ENCODE measurements at places on chromosomes 11 and 22. TPM values are rescaled to one million over a fixed set of nuclear protein-coding genes. Genes with fewer than 3 reads are reported as not detected.

DNA sequence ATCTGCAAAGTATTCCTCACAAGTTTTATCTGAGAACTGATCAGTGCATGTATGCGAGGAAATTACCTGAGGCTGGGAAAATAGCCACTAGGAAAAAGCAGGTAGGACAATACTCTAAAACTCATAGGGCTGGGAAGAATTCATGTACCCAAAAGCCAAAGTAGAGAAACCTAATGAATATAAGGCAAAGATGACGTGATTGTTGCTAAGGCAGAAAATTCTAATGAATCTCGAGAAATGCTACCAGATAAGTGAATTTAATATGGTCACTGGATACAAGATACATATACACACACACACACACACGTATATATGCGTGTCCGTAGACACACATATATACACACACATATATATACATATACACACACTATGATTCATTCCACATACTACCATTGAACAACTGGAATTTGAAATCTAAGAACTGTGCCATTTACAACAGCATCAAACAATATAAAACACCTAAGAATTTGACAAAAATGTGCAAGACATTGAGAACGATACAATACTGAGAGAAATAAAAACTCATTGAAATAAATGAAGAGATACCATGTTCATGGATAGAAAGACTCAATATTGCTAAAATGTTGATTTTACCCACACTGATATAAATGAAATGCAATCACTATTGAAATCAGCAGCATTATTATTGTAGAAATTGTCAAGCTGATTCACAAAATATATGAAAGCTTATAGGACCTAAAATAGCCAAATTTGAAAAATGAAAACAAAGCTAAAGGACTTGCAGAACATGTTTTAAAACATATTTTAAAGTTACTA lies 46.4 kb downstream of the ARHGAP20 start:
- H3K27me3 ChIP-seq: no peaks in the 10 kb centered on the region
- H3K36me3 ChIP-seq: no peaks in the 10 kb centered on the region

Gene ACTN3
- total RNA-seq: not detected

DNA sequence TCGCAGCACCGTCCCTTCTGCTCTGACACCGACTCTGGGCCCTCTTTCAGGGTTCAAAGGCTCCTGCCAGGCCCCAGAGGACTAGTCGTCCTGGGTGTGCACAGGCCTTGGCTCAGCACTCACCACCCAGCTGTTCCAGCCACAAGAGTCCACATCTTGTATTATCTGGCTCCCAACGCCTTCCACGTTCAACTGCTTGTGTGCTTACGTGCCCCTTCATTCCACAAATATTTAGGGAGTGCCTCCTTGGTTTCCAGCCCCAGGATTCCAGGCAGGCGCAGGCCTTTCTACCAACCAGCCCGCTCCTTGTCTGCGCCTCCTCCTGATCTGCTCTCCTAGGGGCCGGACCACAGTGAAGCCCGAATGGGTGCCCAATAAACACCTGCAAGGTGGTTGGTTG lies 70.9 kb downstream of the SCUBE1 start:
- no peak for DNase-seq
- no peaks in the 10 kb centered on the region for H3K36me3 ChIP-seq
- H3K27me3 ChIP-seq: no peaks in the 10 kb centered on the region
- H3K27ac ChIP-seq: no peak overlapping the region

GRCh38 chr22:41951898-41952474 lies at the start of gene SMIM45:
Gene SMIM45 (plus strand): TSS chr22:41952150.
- H3K4me3 ChIP-seq: no peak within 1 kb of the TSS
- no peak for DNase-seq
- H3K27me3 ChIP-seq: no peaks in the 10 kb centered on the region
- peaks cover 4% of the 10 kb centered on the region for H3K4me1 ChIP-seq
- H3K36me3 ChIP-seq: no peaks in the 10 kb centered on the region
- H3K27ac ChIP-seq: no peak within 1 kb of the TSS

Gene TNNI2
- not detected for total RNA-seq

DNA sequence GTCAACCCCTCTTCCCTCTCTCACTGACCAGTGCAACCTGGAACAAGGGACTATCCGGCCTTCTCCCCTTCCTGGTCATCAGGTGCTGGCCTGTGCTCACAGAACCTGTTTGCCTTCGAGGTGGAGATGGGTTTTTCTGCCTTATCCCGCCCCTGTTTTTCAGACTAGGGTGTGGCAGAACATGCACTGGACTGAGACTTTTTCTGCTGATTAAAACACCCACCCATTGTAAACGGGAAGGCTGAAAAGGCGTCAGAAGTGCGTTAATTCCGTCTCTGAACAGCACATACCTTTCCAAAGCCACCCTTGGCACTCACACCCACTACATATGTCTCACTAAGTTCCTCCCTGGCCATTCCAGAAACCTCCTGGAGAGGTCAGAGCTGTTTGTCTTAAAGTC lies 4.4 kb upstream of the B3GNT6 start:
- no peaks in the 10 kb centered on the region for H3K27me3 ChIP-seq
- H3K4me3 ChIP-seq: no peak overlapping the region
- H3K27ac ChIP-seq: peak overlapping the region; percentile 79
- peaks cover 33% of the 10 kb centered on the region for H3K4me1 ChIP-seq
- H3K36me3 ChIP-seq: no peaks in the 10 kb centered on the region

- no peak overlapping the region for H3K27ac ChIP-seq
- peaks cover 12% of the 10 kb centered on the region for H3K4me1 ChIP-seq
- no peaks in the 10 kb centered on the region for H3K27me3 ChIP-seq
- DNase-seq: no peak
- peaks cover 6% of the 10 kb centered on the region for H3K36me3 ChIP-seq
- no peak overlapping the region for H3K4me3 ChIP-seq
These were observed 87.7 kb upstream of the HORMAD2 start for GRCh38 chr22:29992341-29993275.

GRCh38 chr11:82577246-82577645 lies 156.4 kb downstream of the FAM181B start:
- H3K4me3 ChIP-seq: no peak overlapping the region
- no peaks in the 10 kb centered on the region for H3K27me3 ChIP-seq
- DNase-seq: no peak
- no peak overlapping the region for H3K27ac ChIP-seq

Gene LRRC75B
- total RNA-seq: 20.4 TPM

Gene SCGB2A2
- total RNA-seq: not detected

DNA sequence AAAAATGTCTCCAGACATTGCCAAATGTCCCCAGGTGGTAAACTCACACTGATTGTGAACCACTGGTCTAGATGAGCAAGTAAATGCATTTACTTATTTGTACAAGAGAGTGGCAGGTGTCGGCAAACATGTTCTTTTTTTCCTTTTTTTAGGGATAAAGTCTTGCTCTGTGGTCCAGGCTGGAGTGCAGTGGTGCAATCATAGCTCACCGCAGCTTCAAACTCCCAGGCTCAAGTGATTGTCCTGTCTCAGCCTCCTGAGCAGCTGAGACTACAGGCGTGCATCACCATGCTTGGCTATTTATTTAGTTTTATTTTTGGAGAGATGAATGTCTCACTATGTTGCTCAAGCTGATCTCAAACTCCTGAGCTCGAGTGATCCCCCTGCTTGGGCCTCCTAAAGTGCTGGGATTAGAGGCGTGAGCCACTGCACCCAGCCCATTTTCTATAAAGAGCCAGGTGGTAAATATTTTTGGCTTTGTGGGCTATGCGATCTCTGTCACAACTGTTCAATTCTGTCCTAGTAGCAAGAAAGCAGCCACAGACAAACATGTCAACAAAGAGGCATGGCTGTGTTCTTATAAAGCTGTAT lies 1.4 kb downstream of the VPREB1 start:
- H3K27ac ChIP-seq: no peak overlapping the region
- no peaks in the 10 kb centered on the region for H3K27me3 ChIP-seq
- H3K36me3 ChIP-seq: no peaks in the 10 kb centered on the region
- H3K4me1 ChIP-seq: no peaks in the 10 kb centered on the region
- no peak overlapping the region for H3K4me3 ChIP-seq
- no peak for DNase-seq

- H3K27me3 ChIP-seq: no peaks in the 10 kb centered on the region
- H3K36me3 ChIP-seq: no peaks in the 10 kb centered on the region
- DNase-seq: no peak
- H3K4me1 ChIP-seq: peaks cover 47% of the 10 kb centered on the region
- H3K27ac ChIP-seq: no peak overlapping the region
These were observed 1.5 kb downstream of the KIF18A start for GRCh38 chr11:28106353-28107043.

GRCh38 chr11:112156153-112156955 lies 7.5 kb downstream of the IL18 start:
- H3K4me1 ChIP-seq: peaks cover 38% of the 10 kb centered on the region
- H3K4me3 ChIP-seq: no peak overlapping the region
- H3K36me3 ChIP-seq: no peaks in the 10 kb centered on the region
- H3K27ac ChIP-seq: peak overlapping the region; percentile 68

DNA sequence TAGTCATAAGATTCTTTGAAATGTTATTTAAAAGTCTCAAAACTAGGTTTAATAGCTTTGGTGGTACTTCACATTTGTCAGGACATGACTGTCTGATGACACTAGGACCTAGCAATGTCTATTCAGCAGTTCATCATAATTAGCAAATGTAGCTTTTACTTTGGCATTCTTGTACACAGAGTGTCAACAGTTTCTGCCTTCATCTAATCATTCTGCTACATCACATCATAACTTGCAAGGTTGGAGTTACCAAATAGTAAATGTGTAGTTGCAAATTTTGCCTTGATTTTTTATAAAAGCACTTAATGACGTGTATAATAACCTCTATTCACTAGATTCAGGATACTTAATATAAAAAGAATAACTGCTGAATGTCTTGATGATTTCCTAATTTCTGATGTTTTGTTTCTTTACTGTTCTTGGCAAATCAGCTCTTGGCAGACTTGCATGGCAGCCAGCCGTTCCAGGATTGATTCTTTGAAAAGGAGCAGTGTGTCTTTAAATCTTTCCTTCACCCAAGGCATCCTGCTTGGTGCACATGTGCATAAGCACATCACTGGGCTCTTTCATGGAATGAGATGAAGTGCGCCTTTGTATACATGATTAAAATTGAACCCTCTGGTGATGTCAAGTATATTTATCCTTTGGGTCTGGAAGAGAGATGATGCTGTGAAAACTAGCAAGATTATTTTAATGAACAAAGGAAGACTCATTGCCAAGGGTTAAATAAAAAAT lies 12.2 kb downstream of the FBXO7 start:
- H3K27ac ChIP-seq: no peak overlapping the region
- no peak overlapping the region for H3K4me3 ChIP-seq
- H3K4me1 ChIP-seq: peaks cover 22% of the 10 kb centered on the region
- no peaks in the 10 kb centered on the region for H3K27me3 ChIP-seq
- no peak for DNase-seq

DNA sequence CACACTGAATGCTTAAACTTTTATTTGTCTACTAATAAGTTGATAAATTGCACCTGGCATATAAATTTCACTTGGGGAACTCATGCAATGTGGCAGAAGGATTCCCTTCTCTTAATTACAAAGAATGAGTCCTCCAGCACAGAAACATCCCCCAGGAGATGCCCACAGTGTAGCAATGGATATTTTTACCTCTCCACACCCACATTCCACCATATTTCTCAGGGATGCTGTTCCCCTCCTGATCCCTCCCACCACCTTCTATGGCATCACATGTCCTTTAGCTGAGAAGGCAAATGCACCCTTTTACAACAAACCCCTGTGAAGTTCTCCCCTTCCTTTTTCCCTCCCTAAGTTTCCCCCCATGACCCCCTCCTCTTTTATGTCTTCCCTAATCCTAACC lies 56.1 kb upstream of the UBASH3B start:
- no peak overlapping the region for H3K27ac ChIP-seq
- no peak overlapping the region for H3K4me3 ChIP-seq
- H3K4me1 ChIP-seq: no peaks in the 10 kb centered on the region
- H3K36me3 ChIP-seq: no peaks in the 10 kb centered on the region

Gene RBX1
- total RNA-seq: 46.5 TPM

Gene LMO2
- 9.3 TPM for total RNA-seq

Gene IRAG1
- total RNA-seq: 5.9 TPM

GRCh38 chr11:33942954-33943353 lies 51.1 kb upstream of the LMO2 start:
- no peak overlapping the region for H3K4me3 ChIP-seq
- H3K4me1 ChIP-seq: peaks cover 40% of the 10 kb centered on the region
- no peak for DNase-seq
- no peaks in the 10 kb centered on the region for H3K27me3 ChIP-seq
- H3K27ac ChIP-seq: no peak overlapping the region

Gene PTGDR2
- total RNA-seq: 0.85 TPM

DNA sequence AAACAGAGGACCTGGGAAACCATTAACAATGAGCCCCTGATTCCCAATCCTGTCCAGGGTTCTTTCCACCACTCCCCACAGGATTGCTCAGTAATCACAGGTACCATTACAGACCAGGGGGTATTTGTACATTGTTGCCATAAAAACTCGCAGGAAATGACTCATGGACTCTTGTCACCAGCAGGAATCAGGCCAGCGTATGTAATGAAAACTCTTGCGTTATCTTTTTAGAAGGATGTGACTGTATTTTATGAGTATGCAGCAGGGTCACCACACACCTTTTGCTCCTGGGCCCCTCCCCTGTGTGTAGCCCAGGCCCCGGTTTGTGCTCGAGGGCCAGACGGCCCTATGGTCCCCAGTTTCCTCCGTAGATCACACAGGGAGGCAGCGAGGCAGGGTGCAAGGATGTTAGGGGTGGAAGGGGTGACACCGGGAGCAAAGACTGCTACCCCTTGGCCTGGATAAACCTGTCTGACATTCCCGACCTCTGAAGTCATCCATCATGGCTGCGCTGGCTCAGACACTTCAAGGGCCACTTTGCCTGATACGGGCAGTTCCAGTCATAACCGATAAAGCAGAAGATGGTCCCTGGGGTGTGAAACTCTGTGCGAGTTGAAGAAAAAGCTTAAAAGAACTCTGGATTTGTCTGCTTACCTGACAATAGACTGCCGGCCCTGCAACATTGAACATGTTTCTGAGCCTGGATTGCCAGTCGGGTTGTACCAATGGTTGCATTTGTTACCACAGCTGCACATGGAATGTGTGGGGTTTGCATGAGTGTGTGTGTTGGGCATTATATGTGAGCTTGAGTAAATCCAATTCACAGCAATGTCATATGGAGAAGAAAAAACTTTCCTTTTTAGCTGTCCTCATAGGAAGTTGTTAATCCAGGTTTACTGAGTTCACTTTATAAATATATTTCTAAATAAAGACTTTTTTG lies 56.9 kb downstream of the MICAL2 start:
- no peak for DNase-seq
- no peaks in the 10 kb centered on the region for H3K36me3 ChIP-seq
- no peak overlapping the region for H3K4me3 ChIP-seq
- H3K27me3 ChIP-seq: no peaks in the 10 kb centered on the region
- H3K4me1 ChIP-seq: peaks cover 25% of the 10 kb centered on the region
- H3K27ac ChIP-seq: no peak overlapping the region

DNA sequence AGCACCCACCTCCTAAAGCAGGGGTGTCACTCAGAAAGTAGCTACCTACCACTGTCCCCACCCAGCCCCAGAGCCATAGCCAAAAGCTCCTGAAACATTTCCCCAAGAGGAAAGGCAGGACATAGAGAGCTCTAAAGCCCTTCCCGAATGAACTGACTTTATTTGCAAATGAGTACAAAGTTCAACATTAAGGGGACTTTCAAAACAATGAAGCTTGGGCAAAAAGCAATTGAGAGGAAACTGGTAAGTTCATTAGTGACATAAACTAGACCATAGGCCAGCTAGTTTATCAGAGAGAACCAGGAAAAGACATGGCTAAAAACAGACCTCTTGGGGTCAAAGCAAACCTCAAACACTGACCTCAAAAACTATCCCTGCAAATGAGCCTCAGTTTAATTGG lies 72.7 kb downstream of the IGLL5 start:
- DNase-seq: no peak
- no peak overlapping the region for H3K4me3 ChIP-seq
- no peaks in the 10 kb centered on the region for H3K4me1 ChIP-seq
- no peaks in the 10 kb centered on the region for H3K27me3 ChIP-seq
- no peaks in the 10 kb centered on the region for H3K36me3 ChIP-seq

Gene MOV10L1
- total RNA-seq: not detected

Gene SOX10
- total RNA-seq: 1.7 TPM
